ENCODE measurements at places on chromosomes 6 and 20. TPM values are rescaled to one million over a fixed set of nuclear protein-coding genes. Genes with fewer than 3 reads are reported as not detected.
A peak's percentile ranks its signal among the peaks of the same experiment; 100 is the strongest.

Gene VGLL2
- not detected for total RNA-seq

Gene ZNF311
- total RNA-seq, result not detected

Gene EPPIN
- total RNA-seq, result not detected

Gene GTSF1L
- not detected for total RNA-seq

Gene SAMD3
- 7.5 TPM for total RNA-seq

Gene PNLDC1
- total RNA-seq, result 0.37 TPM

- DNase-seq, result no peak
Measured at GRCh38 chr6:133648581-133648980, 240.3 kb upstream of the TCF21 start.

GRCh38 chr20:32893263-32894025 is 34.7 kb downstream of the EFCAB8 start:
- DNase-seq, result no peak

- no peak for DNase-seq
Measured at GRCh38 chr20:872855-873520, 39.5 kb downstream of the FAM110A start.

DNA sequence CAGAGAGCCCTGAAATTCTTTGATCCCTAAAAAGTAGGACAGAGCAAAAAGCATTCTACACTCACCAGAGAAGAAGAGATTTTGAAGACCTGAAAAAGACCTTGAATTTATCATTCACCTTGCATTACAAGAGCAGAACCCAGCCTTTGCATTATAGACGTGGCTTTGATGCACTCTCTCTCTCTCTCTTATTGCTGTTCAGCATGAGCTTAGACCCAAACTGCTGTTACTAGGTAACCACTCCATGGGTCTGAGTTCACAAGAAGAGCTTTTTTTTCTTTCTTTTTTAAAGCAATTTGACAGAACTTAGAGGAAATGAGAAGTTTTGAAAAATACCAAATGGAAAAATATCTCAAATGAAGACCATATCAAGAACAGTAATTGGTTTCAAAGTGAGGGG is 44.4 kb downstream of the COL9A1 start:
- no peak for DNase-seq

DNA sequence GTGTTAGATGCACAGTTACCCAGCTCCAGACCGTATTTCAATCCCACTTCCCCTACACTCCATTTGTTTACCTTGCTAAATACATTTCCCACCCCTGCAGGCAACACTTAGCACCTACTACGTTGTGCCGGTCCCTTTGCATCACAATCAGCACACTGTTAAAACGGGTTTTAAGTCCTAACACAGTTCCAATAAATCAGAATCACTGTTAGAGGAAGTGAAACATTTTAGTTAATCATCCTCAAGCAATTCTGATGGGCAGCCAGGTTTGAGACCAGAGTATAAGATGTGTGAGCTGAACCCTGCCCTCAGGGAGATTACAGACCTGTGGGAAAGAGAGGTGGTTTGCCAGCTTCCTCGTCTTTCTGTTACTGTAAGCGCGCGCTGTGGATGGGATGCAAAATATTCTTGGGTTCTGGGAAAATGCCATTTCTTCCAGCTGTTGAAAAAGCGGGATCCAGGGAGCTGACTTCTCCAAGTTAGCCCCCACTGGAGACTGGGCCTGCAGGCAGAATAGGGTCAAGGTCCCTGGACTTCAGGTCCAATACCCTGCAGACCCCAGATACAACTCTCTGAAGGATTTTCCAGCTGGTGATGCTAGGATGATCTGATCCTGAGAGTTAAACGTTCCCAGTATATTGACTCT is 3.1 kb downstream of the ZCCHC3 start:
- no peak for DNase-seq

DNA sequence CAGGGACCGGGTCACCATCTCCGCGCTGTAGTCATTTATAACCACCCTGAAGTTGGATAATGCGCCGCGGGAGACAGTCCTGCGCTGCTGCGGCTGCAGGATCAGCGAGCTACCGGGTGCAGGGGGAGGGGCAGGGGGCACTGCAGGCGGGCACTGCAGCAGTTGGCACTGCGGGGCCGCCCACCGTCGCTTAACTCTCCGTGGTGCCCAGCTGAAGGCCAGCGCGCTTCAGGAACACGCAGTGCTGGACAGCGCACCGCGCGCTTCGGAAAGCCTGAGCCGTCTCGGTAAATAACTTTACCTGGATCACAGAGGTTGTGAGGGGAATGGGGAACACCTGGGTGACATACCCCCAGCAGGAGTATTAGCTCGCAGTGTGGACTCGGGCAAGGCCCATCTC is 12.4 kb upstream of the LRFN2 start:
- DNase-seq, result no peak

- DNase-seq, result no peak
Measured at GRCh38 chr6:4512051-4512471, 264.1 kb upstream of the CDYL start.

DNA sequence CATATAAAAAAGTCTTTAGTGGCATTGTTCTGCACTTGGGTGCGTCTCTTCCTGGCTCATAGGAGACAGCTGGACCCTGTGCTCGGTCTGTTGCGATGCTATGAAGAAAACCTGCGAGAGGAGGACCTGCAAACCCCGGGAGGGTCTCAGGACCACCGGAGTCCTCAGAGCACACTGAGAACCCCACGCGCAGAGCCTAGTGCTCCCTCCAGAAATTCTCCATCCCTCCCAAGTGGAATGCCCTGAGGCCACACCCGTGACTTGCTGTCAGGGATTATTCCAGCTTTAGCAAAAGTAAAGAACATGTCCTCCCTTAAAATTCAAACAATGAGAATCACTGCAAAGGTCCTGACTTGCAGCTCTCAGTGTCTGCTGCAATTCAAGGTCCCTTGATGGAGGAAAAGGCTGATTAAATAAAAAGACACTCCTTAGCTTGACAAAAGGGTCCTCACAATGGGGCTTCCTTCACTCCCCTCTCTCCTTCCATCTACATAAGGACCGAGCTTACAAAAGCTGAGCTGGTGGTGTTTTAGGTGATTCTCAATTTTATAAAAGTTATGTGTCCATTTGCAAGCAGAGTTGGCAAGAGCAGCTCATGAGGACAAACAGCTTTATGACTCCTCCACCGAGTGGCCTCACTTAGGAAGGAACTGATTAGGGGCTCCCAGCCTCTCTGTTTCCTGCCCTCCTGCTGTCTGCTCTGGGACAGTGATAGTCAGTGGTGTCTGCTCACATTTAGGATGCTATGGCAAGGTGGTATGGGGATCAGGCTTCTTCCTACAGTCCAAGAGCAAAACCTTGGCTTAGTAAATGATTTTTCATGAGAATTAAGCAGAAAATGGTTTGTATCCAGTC is 97.0 kb downstream of the RAMACL start:
- DNase-seq, result no peak

DNA sequence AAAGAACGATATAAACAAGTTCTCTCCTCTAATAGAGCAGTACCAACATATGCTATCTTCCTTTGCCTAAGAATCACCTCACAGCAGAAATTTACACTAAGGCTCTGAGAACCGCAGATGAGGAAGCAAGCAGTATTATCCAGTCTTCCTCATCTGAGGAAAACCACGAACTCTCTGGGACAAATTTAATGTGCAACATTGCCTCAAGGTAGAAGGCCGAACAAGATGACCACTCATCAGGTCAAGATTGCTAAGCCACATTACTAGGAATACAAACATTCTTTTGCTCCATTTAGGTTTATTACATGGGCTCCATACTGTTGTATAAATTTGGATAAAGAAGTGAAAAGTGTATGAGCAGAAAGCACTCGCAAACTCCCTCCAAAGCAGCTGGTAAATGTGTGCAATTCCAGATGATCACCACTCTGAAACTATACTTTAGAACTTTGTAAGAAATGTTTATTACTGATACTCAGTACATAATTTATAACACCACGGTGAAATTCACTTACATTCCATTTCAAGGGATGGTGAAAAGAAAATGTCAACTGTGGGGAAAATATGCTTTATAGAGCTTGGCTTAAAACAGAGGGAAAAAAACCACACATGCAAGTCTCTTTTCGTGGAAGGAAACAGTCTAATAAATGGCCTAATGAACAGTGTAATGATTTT is 398.4 kb downstream of the BTBD9 start:
- no peak for DNase-seq

DNA sequence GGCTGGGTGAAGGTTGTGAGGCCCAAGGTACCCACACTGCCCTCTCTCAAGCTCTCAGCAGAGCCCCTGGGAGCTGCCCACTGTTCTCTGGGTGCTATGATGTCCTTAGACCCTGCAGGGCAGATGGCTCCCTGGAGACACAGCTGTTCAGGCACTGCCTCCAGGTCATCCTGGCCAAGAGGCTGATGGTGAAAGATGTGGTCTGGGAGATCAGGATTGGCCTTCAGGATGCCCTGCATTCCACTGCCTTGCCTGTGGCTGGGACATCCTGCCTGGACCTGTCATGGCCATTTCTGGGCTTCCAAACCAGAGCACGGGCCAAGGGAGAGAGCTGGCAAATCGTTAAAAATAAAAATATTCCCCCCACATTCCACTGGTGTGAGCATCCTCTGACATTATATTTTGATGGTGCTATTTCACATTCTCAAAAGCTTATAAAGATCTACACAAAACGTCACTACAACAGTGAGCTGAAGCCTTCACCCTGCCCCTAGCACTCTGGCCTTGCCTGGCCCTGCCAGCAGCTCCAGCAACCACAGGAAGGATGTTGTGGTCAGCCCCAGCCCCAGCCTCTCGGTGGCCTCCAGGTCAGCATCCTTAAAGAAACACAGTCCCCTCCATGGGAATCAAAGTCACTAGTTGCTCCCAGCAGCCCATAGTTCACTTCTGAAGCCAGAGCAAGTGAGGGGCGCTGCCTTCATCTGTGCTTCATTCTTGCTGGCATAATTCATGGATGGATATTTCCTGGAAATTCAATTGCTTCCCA is 13.5 kb upstream of the KCNK16 start:
- no peak for DNase-seq

- DNase-seq, result no peak
Measured at GRCh38 chr20:35063168-35063567, 29.4 kb downstream of the TRPC4AP start.

DNA sequence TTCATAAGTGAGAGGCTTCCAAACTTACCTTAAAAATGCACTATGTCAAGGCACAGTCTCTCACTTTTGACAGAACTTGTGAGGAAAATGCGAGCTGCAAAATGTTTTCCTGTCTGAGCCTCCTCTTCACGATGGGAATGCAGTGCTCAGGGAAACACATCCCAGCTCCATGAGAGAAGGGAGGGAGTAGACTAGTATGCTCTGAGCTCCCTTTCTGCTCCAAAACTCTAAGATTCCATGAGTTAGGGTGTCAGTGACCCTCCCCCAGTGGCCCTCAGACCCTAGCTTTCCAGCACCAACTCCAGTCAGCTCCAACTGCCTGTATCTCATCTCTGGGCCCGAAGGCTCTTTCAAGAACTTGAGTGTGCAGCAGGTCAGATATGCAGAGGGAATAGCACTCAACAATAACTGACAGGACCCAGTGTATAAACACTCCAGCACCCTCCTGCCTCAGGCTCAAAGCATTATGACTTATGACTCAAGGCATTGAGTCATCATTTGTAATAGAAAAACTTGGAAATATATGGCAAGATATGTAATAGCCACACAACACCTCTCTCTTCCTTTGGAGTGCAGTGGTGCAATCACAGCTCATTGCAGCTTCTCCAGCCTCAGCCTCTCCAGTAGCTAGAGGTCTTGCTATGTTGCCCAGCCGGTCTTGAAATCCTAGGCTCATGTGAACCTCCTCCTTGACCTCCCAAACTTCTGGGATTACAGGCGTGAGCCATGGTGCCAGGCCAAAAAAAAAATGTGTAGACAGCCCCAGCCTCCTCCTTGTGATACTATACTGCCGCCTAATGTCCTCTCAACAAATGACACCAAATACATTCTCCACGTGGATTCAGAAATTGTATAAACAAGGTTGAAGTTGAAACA is 16.7 kb upstream of the ENTPD6 start:
- DNase-seq, result peak; percentile 61

DNA sequence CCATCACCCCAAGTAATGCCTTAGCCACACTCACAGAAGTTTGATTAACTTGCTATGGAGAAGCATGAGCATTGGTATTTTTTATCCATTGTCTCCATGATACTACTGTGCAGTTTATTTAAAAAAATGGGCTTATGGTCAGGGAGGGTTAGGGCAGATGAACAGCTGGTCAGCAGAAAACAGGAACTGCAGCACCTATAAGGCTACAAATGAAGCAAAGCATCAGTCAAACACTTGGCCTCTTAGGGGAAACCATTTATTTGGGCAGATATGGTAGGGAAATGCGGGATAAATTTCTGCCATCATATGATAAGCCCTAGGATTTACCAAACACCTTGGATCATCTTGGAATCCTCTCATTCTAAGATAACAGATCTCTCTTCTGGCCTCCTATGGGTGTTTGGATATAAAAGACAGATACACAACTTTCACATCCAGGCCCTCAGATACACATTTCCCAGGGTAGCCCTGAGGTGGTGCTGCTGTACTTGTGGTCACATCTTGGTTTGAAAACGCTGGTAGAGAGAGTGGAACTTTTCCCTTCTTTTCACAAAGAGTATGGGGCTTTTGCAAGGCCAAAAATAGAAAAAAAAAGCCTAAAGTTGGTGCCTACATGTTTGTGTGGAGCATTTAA is 42.8 kb upstream of the AHI1 start:
- DNase-seq, result no peak
